Myocyte (in vitro differentiated cells): ENCODE measurements at places on chromosomes 7 and 10.

DNA sequence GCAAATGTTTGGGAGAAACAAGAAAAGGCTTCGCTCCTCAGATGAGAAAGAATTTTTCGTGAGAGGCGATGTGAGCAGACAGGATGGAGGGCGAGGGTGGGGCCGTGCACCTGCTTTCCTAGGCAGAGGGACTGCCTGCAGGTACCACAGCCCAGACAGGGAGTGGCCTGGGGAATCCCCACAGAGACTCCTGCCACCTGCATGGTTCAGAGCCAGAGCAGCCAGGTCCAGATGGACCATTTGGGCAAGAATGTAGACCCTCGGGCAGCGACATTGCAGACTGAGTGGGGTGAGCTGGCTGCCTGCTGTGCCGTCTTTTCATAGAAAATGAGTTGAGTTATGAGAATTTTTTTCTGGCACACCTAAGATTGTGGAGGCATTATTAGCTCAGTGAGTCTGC lies 216.8 kb downstream of the SNX10 start:
- no peak for DNase-seq

- DNase-seq, result no peak
Measured at GRCh38 chr10:118737603-118738302, 17.0 kb downstream of the CACUL1 start.

DNA sequence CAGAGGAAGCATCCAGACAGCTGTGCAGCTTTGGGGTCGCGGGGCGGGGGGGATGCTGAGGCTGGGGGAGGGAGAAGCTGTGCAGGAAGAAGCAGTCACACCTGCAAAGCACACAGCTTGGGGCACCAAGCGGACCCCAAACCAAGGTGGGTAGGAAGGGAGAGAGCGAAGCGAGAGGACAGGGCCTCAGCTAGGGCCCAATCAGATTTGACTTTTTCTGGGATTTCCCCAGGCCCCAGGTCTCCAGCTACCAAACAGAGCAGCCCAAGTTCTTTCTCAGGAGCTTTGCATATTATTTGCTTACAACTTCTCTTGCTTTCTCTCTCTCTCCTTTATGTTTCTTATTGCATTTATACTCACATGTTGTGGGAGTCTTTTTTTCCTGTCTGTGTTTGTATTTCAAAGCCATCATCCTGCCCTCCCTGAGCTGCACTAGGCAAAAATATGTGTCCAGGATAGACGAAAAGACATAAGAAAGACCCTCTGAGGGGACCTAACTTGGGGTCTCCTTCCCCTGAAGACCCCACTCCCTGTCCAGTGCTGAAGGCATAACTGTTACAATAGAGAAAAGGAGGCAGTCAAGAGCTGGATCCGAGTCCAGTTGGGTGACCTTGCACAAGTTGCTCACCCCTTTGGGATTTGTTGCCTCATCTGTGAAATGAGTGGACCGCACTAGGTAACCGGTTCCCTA lies 50.6 kb upstream of the SMNDC1 start:
- DNase-seq, result no peak

- DNase-seq, result no peak
Measured at GRCh38 chr7:5200561-5201235, 10.7 kb downstream of the WIPI2 start.
